ENCODE measurements at places on chromosomes 13 and 19.

DNA sequence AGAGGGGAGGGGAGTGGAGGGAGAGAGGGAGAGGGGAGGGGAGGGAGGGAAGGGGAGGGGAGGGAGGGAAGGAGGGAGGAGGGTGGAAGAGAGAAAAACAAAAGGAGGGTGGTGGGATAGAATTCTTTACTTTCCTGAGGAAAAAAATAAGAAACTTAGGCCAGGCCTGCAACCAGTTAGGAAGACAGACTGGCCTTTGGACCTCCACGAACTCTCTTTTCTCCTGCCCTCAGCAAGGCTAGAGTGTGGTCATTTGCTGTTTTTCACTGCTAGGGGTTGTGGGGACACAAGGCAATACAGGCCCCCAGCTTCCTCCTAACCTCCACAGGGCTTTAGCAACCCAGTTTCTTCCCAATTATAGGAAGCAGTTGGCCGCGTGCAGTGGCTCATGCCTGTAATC is 4.2 kb downstream of the CCDC8 start:
- DNase-seq = no peak

GRCh38 chr13:30334663-30335386 is 27.5 kb upstream of the KATNAL1 start:
- no peak for DNase-seq

- DNase-seq = no peak
These were observed 466.5 kb downstream of the UQCRFS1 start for GRCh38 chr19:28746478-28746877.

- no peak for DNase-seq
These were observed 922 bp downstream of the EBPL start for GRCh38 chr13:49690133-49690994.

DNA sequence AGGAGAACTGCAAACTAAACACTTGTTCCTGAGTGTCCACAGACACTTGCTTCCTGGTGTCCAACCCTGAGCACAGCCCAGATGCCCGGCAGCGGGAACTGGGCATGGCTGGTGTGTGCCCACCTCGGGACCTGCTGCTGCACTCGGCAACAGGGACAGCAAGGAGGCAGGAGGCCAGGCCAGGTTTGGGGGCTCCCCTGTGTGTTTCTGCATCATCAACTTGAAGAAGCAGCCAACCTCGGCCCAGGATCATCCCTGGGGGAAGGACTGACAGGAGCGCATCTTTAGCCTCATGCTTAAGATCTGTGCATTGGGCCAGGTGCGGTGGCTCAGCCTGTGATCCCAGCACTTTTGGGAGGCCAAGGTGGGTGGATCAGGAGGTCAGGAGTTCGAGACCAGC is 35.1 kb upstream of the LDLR start:
- DNase-seq = no peak

GRCh38 chr13:50243931-50244330 is 228.7 kb downstream of the KCNRG start:
- no peak for DNase-seq

GRCh38 chr19:23799321-23799720 is 40.6 kb upstream of the ZNF681 start:
- no peak for DNase-seq

DNA sequence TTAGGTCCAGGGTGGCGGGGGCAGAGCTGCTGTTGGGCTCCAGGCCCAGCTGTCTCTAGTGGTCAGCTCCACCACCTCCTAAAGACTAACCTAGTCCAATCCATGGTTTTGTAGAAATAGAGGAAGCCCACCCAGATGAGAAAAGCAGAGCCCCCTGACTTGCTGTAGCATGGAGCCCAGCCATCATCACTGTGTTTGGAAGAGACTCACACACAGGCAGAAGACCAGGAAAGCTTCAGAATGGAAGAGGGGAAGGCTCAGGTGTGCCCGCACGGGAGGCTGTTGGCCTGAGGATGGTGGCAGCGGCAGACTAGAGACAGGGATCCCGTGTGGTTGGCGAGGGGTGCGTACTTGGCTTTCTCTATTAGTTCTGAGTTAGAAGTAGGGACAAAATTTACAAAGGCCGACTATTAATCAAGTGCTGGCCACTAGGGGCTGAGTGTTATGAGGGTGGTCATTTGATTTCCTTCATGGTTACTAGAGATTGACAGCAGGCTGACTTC is 193.2 kb upstream of the SOX1 start:
- DNase-seq = no peak

DNA sequence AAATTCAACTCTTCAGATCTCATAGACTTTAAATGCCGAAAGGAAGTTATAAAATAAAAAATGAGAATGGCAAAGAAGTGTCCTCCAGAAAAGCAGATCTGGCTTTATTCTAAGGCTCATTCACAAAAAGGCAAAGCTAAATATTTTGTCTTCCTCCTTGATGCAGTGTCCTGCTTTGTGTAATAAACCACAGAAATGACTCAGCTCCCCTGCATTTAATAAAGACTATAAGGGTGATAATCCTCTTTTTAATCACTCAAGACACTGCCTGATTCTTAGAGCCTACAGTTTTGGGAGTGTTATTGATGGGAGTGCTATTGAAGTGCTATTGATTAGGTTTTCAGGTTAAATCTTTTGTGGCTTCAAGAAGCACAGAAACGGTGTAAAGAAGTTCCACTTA is 482.0 kb downstream of the PCDH20 start:
- DNase-seq = no peak

DNA sequence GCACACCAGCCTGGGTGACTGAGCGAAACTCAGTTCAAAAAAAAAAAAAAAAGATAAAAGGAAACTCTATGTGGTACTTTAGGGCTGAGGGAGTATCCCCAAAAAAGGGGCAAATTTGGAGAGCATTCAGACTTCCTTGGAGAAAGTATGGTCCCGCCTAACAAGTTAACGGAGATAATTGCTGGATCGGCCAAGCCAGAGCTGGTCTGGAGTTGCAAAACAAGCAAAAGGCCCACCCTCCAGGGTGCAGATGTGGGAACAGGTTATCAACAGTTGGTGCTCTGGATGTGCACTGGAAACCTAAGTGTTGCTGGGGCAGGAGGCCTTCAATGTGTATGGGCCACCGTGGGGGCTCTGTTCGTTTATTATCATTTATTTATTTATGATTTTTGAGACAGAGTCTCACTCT is 2.8 kb downstream of the IQCN start:
- no peak for DNase-seq

DNA sequence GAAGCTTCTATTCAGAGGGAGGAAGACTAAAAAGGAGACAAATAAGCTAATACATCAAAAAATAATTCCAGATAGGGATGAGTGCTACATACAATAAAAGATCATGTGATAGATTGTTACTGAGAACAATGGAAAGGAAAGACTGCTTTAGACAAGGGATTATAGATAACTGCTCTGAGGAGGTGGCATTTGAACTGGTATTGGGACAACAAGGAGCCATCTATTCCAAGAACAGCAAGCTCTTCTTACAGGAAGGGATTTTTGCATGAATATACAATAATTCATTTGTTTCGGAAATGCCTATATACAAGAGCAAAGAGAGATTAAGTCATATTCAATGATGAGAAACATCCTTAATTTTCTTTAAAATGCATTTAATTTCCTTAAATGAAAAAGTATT is 540.5 kb upstream of the KLF12 start:
- DNase-seq = no peak

- DNase-seq = no peak
These were observed 6.3 kb downstream of the THSD1 start for GRCh38 chr13:52399708-52400107.

DNA sequence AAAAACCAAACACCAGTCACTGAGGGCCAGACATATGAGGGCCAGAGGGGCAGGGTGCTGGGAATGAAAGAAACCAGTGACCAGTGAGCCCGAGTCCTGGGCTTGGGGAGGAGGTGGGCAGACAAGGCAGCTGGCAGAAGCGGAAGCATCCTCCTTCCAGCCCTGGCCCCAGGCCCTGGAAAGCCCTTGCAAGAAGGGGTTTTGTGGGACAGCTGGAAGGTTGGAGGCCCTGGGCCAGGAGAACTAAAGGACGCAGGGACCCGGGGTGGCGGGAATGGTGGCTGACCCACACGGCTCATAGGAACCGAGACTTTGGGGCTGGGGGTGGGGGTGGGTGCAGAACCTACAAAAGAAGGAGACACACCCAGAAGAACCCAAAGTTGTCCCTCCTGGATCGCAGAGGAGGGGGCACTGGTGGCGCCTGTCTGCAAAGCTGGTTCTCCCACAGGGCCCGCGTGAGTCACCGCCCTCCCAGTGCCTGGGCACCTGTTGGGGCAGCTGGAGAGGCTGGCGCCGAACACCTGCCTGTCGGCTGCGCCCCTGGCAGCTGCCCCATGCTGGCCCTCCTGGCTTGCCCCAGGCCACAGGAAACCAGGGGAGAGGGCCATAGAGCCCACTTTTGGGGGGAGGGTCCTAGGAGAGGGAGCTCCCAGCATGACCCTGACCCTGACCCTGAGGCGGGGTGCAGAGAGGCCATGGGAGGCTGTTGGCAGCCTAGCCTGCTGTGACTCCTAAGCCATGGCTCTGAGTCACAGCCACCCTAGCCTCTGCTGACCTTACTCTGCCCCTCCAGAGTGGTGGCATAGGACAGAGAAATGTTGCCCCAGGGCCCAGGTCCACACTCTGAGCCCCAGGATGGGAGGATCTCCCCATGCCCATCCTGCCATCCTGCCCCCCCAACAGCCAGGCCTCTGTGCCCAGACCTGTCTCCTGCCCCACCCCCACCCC is 802 bp downstream of the DMPK start:
- no peak for DNase-seq

GRCh38 chr13:98873377-98874028 is 104.4 kb downstream of the DOCK9 start:
- no peak for DNase-seq

DNA sequence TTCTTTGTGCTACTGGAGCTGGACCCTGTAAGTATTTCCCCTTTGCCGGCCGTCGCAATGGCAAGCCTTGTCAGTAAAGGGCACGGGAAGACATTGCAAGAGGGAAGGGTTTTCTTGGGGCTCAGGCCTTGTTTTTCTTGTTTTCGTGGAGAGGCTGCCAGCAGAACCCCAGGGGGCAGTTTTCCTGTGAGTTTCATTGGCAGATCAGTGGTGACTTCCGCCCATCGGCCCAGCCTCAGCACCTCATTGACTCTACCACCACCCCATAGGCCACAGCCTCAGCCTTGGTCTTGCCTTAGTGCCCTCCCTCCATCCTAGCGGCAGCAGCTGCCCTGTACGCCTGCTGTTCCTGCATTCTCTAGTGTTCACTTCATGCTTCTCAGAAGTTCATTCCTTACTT is 61.5 kb downstream of the GJA3 start:
- DNase-seq = no peak

DNA sequence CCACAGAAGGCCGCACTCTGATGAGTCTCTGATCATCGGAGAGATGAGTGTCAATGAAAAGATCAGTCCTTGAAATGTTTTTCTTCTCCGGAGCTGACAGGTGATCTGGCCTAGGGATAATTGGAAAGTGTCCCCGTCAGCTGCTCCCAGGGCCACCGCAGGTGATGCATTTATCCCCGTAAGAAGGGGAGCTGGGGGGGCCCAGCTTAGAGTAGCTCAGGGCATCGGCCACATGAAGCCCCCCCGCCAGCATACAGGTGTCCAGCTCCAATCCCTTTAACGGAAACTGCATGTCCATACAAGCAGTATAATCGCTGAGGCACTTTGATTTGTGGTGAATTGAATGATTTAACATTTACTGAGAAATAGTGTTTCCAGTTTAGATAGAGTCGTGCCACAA is 27.7 kb downstream of the ATP4B start:
- no peak for DNase-seq

- DNase-seq = no peak
These were observed 915.2 kb downstream of the PCDH9 start for GRCh38 chr13:66314911-66315310.

DNA sequence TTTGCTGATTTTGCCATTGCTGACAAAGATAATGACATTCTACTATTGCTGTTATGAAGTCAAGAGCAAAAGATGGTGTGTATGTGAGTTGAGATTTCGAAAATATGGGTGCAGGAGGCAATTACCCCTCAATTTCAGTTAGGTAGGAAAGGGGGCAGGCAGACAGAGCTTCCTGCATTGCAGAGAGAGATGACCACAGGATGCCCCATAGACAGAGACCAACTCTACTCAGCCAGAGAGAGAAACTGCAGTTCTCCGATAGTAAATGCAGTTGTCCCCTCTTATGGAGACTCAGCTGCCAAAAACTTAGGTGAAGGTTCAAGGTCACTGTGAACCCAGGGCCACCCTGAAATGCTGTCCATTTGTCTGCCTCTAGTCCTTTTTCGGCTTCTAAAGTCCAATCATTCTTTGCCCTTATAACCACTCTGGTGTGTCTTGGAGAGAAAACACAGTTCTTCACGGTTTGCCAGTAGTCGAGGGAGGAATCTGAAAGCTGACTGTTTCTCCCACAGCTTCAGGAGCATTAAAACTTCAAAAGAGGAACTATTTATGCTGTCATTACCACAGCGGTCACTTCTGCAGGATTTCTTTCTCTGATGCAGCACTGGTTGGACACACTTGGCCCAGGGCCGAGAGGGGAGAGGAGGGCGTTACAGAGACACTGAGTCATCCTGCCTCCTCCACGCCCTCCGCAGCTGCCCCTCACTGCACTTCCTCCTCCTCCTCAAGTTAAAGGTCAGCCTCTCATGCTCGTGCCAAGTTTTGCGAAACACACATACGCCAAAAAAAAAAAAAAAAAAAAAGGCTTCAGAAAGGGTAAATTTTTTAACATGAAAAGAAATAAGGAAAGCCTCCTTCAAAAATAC is 264.3 kb downstream of the FOXO1 start:
- DNase-seq = no peak

- no peak for DNase-seq
These were observed 38.9 kb downstream of the ALOX5AP start for GRCh38 chr13:30774214-30774730.
